RCC 7860 (cell line): ENCODE measurements at places on chromosomes 2 and 18.
A peak's percentile ranks its signal among the peaks of the same experiment; 100 is the strongest.

GRCh38 chr2:56021579-56021978 is 98.0 kb upstream of the EFEMP1 start:
- no peak for DNase-seq

- peak; percentile 75 for DNase-seq
Observed at GRCh38 chr2:55885127-55885943, 38.2 kb downstream of the EFEMP1 start.

GRCh38 chr18:63949068-63949737 is at the start of gene HMSD:
Gene HMSD, plus strand, starts transcription at chr18:63949301. Its CDS starts 4,155 bp downstream, at chr18:63953456.
- DNase-seq, result peak; percentile 16

- peak; percentile 86 for DNase-seq
Observed at GRCh38 chr2:127398239-127398590, 10.4 kb upstream of the MAP3K2 start.

DNA sequence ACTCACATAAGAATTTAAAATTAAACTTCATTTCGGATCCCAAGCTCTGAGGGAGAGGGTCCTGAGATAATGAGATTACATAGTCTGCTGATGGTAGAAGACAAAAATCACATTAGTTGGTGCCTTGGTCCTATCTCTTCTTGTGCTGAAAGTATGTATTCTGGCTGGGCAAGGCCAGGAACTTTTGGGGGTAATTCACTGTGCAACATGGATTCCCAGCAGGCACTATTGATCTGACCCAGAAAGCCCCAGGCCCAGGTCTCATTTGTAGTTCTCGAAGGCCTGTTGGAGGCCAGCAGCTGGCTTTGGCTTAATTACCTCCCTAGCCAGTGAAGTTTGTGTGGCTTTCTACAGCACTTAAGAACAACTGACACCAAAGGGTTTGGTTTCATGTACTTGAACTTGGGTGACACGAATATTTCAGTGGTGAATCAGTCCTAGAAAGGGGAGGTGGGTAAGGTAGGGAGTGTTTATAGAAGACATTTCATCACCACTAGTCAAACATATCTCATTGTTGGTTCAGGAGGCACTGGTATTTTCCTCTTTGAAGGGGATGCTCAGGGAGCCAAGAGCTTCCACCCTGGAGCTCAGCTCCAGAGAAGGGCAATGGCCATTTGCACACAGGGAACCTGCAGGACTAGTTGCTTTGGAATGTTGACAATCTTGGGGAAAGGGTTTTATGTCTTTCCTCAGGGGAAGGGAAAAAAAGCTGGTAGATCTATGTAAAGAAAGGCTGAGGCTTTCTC is 217.8 kb downstream of the OSR1 start:
- DNase-seq, result peak; percentile 86

DNA sequence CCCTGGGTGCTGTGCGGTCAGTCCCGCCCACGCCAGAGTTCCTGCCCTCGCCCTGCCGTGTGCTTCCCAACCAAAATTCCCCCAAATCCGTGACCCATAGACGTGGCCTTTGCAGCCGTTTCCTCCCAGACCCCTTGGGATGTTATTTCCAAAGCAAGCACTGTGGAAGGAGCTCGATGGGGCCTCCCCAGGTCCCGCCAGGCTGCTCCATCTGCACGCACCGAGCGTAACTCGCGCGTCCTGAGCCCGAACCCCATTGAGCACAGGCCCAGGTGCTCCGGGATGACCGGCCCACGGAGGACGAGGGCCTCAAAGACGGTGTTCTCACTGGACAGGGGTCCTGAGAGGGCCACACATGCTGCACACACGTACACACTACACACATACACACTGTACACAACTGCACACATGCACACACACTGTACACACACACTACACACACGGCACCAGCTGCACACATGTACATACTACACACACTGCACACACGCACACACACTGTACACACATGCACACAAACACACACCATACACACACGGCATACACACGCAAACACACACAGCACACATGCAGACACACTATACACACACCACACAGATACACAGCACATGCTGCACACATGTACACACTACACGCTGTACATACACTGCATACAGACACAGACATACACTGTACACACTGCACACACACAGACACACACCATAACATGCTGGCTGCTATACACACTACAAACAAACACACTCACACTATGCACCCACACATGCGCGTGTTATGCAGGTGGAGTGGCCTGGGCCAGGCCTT is 431.2 kb upstream of the SALL3 start:
- no peak for DNase-seq

DNA sequence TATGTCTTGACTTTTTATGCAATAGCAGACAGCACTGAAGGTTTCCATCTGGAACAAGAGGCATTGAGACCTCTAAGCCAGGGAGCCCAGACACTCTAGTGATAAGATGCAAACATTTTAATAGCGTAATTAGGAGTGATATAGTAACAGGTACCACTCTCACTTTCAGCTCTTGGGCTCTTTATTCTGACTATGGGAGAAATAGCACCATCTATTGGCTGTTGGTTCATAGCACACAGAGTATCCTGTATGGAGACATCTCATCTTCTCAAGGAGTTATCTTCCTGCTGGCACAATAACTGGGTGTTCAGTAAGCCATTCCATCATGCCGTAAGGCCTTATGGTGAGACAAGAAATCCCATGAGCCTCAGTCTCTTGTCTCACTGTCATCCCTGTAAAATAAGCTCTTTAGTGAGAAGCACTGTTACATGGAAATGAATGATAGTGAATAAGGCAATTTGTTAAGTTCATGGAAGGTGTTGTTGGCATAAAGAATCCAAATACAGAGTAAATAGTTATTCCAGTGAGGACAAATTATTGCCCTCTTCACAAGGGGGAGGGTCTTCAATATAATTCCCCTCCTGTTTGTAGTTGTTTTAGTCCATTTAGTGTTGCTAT is 48.3 kb downstream of the THUMPD2 start:
- DNase-seq, result no peak

DNA sequence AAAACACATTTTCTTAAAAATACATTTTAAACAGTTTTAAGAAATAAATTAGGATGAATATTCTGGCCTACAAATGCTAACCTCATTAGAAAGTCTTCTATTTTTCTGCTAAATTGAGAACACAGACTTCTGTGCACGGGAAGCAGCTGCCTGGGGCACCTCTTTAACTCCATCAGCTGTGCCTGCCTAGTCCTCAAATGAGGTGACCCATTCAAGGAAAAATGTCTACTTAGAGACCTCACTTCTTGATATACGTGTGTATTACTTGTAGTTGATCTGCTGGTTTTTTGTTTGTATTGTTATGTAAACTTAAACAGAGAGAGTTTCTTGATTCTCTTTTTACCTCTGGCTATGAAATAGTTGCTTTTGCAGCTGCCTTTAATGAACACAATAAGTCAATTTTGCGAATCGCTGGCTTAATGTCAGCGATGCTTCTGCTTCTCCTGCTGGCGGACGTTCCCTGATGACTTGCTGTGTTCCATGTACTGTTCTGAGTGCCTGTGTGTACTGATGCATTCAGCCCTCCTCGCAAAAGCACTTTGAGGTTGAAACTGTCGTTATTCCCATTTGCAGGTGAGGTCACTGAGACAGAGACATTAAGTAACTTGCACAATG is 88.7 kb upstream of the TXNDC2 start:
- DNase-seq, result no peak

- peak; percentile 29 for DNase-seq
Observed at GRCh38 chr2:80326214-80326613, 21.7 kb upstream of the LRRTM1 start.

DNA sequence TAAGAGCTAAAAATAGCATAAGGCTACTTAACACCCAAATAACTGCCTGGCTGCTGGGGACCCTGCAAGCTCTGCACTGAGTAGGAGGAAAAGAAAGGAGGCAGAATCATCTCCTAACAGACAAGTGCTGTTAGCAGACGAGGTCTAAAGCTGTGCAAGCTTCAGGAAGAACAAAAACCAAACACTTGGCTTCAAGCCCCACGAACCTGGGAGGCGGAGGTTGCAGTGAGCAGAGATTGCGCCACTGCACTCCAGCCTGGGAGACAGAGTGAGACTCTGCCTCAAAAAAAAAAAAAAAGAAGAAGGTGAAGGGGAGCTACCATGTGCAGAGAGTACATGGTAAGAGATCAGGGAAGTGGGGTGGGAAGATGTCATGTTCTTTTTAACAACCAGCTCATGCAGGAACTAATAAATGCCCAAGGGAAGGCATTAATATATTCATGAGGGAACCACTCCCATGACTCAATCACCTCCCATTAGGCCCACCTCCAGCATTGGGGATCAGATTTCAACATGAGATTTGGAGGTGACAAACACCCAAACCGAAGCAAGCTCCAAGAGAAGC is 28.8 kb upstream of the INO80C start:
- no peak for DNase-seq

GRCh38 chr2:127064642-127065250 is 42.2 kb downstream of the BIN1 start:
- peak; percentile 97 for DNase-seq

- DNase-seq, result no peak
Observed at GRCh38 chr2:237556773-237557632, 9.4 kb upstream of the PRLH start.

DNA sequence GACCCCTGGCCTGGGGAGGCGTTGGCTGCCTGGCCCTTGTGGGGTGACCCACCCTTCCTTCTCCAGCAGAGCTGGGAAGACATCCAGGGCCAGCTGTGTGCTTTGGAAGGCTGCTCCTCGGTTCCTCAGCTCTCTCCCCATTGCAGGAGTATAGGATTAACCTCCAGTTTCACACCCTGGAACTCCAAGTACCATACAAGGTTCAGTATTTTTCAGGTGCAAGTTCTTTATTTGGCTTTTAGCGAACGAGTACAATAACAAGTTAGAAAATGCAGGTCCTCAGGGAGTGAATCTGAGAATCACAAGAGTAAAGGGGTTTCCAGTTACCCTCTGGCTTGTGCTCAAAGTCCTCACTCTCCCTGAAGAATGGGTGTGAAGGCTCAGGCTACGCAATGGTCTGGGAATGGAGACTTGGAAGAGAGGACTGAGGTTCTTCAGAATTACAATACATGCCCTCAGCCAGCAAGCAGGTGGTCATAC is 101.2 kb downstream of the APOB start:
- no peak for DNase-seq

DNA sequence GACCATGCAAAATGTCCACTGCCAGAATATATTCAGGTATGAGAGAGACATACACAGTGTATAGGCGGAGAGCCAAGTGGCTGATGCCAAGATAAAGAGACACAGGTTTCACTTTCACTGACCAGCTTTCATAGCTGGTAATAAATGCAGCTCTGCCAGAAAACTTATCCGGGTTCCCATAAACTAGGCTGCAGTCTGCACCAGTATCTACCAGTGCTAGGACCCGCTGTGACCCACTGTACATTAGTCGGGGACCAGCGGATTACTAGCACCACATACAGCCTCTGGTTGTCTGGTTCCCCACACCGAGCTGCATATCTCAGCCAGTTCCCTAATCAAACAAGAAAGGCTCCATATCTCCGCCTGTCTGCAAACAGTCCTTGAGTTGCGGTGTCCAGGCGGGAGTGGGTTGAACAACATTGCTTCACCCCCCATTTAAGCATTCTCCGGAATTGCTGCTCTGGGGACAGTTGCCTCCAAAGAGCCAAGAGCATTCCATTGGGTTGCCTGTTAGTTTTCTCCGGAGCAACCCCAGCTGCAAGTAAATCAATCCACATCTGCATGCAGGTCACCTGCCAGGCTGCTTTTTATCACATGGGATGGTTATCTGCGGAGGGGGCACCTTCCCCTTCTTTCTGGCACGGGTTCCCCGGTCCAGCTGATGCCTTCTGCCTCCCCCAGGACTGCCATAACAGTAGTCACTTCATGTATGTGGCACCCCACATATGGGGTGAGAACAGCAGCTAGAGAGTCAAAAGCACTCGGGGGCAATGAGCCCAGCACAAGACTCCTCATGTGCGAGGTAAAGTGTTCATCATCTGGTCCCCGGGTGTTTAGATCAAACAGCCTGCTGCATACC is 18.0 kb upstream of the KLHL23 start:
- no peak for DNase-seq

DNA sequence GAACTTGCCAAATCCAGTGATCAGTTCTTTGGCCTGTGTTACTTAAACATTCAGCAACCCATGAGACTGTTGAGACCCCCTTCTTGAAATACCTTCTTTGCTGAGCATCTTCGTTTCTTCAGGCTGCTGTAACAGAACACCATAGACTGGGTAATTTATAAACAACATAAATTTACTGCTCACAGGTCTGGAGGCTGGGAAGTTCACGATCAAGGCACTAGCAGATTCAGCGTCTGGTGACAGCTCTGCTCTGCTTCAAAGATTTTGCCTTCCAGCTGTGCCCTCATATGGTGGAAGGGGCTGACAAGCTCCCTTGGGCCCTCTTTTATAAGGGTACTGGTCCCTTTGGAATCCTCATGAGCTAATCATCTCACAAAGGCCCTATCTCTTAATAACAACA is 28.8 kb upstream of the TSPYL6 start:
- DNase-seq, result no peak

GRCh38 chr2:54722641-54723040 is 821 bp upstream of the EML6 start:
- no peak for DNase-seq

- DNase-seq, result no peak
Observed at GRCh38 chr18:62285281-62285680, 39.8 kb upstream of the TNFRSF11A start.

GRCh38 chr18:57586251-57587049 is at the start of gene FECH:
Gene FECH, minus strand, starts transcription at chr18:57586702. Its CDS starts 82 bp downstream, at chr18:57586620.
- DNase-seq, result peak; percentile 41

DNA sequence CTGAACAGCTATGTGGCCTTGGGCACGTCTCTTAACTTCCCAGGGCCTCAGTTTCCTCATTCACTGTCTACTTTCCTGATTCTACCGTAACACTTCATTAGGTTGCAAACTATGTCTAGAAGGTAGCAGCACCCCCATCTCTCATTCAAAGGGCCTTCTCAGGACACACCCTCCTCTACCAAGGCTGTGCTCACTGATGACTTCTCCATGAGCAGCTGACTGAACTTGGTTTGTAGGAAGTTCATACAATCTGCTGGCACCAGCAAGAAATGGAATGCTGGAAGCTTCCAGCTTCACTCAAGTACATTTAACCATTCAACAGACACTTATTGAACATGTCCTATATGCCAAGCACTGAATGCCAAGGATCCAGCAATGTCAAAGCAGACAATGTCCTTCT is 250.8 kb upstream of the CTAGE1 start:
- no peak for DNase-seq

GRCh38 chr2:96808176-96808837 is 7.8 kb upstream of the CNNM3 start:
- no peak for DNase-seq

GRCh38 chr2:6954586-6954985 is 37.4 kb downstream of the RNF144A start:
- no peak for DNase-seq
